ENCODE measurements at places on chromosomes 7 and 10. TPM values are rescaled to one million over a fixed set of nuclear protein-coding genes. Genes with fewer than 3 reads are reported as not detected.

- peak; percentile 68 for DNase-seq
These were observed 1.5 kb downstream of the LZTS2 start for GRCh38 chr10:101000915-101001658.

CALHM3 gene
- polyA plus RNA-seq, result not detected

DNA sequence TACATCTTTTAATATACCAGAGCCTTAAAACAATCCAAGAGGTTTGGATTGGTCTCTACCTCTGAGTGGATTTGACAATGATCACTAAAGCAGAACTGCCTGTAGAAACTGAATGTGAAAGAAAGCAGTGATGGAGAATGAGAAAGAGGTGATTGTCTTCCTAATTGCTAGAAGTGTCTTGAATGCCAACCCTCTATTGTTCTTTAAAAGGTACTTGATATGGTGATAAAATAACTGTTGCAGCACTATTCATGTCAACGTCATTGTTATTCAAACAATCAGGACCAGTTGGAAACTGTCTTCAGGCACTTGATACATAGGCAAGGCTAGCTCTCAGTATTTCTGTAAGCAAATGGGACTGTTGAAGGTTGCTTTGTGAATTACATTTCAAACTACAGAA lies 47.9 kb upstream of the ITPRID1 start:
- DNase-seq, result no peak

- DNase-seq, result peak; percentile 75
These were observed 361 bp upstream of the PLXDC2 start for GRCh38 chr10:19815731-19816410.

DNA sequence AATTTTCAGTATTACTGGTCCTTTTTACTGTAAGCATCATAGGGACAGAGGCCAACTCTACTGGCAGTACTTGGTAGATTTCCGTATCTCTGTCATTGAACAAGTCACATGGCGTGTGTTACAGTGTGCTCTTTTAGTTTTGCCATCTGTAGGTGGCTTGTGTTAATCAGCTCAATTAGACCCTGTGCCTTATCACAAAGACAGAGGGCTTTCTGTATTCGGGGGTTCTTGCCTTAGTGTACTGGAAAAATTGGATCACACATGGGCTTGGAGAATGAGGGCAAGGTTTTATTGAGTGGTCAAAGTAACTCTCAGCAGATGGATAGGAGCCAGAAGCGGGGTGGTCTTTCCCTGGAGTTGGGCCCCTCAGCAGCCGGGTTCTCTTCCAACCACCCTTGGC lies 21.3 kb upstream of the LRGUK start:
- no peak for DNase-seq

DNA sequence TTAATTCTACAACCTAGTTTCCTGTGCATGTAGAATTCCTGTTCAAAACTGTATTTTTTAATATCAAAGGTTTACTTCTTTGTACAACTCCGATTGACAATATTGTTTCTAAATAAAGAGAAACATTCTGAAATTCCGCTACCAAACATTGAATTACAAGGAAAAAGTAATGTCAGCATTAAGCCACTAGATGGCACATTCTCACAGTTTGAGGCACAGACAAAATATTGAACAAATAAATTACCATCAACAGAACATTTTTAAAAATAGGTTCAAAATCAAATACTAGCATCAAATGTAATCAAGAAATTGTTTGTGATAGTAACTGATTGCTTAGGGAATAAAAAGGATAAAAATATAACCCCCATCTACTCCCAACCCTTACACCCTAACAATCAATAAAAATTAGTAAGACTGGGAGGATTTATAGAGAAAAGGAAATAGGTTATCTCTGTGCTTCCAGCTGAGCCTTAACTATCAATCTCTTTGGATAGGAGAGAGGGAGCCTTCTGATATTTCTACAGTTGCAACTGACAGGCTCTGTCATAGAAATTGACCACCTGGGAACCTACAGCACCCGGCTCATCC lies 86.6 kb upstream of the C7orf33 start:
- peak; percentile 48 for DNase-seq

GJD4 gene
- polyA plus RNA-seq, result not detected

DNA sequence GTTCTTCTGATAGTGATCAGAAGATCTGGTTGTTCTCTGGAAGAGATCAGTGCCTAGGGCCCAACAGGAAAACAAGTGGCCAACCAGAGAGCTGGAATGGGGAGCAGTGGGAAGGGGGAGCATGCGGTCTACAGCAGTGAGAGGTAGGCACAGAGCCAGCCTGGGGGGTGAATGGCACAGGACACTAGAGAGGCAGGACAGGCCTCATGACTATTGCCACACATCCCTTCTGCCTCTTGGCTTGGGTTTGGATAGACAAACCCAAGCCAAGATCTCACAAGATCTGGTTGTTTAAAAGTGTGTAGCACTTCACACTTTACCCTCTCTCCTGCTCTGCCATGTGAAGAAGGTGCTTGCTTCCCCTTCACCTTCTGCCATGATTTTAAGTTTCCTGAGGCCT lies 224.4 kb downstream of the ARHGAP12 start:
- no peak for DNase-seq

DNA sequence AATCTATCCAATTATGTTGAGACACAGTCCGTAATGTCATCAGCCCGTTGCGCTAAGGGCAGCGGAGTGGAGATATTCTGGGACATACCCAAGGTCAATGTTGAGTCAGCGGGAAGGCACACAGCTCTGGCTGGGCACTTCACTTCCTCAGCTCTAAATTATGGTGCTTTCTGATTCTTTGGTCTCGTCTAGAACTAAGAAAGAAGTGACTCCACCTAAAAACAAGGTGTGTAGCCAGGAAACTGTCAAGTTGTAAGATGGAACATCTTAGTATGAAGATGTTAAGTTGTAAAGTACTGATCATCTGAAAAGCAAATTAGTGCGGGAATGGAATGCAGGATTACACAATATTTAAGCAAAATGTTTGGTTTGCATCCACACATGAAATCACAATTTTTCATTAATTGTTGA lies 43.1 kb downstream of the BAIAP2L1 start:
- DNase-seq, result no peak

- no peak for DNase-seq
These were observed 927 bp upstream of the MKX start for GRCh38 chr10:27746397-27747095.

ATP5F1C gene
- polyA plus RNA-seq, result 331 TPM

BMPR1A gene
- 12.7 TPM for polyA plus RNA-seq

SFTPA2 gene
- not detected for polyA plus RNA-seq

FBXO24 gene
- polyA plus RNA-seq, result 0.71 TPM

- no peak for DNase-seq
These were observed 25.2 kb downstream of the NUP42 start for GRCh38 chr7:23207021-23207420.

ASAH2 gene
- 2.5 TPM for polyA plus RNA-seq

RGR gene
- polyA plus RNA-seq, result not detected

DNA sequence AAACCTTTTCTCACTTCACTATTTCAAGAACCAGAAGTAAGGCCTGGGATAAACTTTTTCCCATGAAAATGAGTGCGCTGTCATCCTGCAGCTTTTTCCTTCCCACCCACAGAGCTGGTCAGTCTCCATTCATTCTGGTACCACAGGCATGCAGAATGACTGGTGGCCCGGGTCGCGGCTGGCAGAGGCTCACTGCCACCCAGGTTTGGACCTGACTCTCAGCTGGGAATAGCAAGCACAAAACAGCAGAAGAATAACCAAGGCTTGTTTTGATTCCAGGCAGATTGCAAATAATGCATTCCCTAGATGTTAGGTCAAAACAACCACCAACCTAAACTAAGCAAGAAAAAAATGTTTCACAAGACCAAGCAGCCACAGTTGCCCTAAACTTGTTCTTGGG lies 190.5 kb upstream of the NRP1 start:
- DNase-seq, result no peak

DNA sequence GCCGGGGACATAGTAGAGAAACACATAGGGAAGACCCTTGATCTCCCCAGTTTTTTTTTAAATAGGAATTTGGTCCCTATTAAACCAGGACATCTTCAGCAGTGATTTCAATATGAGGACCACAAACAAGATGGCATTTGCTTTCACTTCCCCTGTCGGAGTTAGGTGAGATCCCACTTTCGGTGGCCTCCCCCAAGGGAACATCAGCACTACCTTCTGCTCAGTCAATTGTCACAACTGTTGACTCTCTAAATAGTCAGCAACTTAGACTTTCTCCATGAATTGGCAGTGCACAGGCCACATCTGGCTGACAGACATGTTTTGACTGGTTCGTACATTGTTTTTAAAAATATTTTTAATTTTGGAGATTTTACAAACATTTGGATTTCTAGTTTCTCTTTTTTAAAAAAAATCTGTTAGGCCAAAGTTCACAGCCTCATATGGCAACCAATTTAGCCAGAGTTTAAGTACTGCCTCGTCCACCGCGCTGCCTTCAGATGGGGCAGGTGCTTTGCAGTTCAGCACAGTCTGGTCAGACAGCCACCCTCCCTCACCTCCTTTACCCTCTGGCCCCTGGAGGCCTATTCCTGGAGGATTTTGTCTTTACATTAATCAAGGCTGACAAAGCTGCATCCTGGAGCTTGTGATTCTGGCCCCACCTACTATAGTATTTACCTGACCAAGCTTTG lies 139.2 kb upstream of the PRR15 start:
- no peak for DNase-seq

GRCh38 chr10:18137111-18137510 lies 3.1 kb upstream of the CACNB2 start:
- DNase-seq, result no peak

DNA sequence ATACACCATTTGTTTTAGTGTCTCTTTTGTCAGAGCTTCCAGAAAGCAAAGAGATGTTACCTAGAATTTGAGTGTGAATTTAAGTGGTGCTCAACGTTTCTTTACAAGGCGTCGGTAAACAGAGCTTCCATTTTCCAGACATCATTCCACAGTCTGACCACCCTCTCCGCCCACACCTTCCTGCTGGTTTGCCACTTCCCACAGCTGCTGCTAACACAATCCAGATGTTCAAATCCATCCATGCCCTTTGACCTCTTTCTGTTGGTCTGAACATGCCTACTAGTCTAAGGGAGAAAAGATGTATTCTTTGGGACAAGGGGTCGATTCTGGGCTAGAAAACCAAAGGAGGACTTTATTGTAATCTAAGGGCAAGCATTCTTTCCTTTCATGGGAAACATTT lies 86.1 kb downstream of the FAM107B start:
- DNase-seq, result peak; percentile 44

GRCh38 chr7:156480671-156481070 lies 159.9 kb upstream of the RNF32 start:
- DNase-seq, result no peak

ATG9B gene
- polyA plus RNA-seq, result 0.52 TPM

GRCh38 chr10:21519941-21520436 lies 5.5 kb downstream of the SKIDA1 start:
- DNase-seq, result no peak

CHAT gene
- polyA plus RNA-seq, result not detected

GRCh38 chr7:92997152-92997551 lies 120.6 kb downstream of the SAMD9 start:
- no peak for DNase-seq

GPC2 gene
- 14.2 TPM for polyA plus RNA-seq

DNA sequence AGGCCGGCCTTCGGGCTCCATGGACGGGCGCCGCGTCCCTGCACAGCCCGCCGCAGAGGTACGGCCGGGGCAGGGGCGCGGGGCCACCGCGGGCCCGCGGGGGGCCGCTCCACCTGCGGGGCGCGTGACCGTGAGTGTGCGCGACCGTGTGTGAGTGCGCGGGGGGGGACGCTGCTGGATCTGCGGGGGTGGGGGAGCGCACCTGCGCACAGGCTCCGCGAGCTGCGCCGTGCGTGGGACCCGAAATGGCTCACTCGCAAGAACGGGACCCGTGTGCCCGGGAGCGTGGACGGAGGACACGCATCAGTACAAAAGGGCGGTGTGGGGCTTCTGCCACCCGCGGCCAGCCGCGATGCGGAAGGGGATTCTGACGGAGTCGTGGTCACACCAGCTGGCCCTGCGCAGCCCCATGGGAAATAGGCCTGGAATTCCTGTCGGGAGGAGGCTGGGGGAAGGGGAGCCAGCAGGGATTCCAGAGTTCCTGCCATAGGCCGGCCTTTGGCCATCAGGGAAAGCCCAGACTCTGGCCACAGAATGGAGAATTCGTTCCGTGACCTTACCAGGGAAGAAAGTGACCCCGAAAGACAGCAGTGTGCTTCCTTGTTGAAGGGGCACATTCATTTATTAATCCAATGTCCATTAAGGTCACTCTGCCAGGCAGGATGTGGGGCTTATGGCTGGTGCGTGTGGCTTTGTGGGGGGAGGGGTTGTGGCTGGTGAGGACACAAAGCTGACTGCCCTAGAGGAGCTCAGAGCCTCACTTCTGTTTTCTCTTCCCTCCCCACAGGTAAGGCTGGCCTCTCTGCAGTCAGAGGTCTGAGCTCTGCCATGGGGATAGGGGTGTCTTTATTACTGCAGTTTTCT lies 494 bp downstream of the REPIN1 start:
- DNase-seq, result peak; percentile 93

- DNase-seq, result no peak
These were observed 47.5 kb downstream of the JAKMIP3 start for GRCh38 chr10:132113206-132113605.

DNA sequence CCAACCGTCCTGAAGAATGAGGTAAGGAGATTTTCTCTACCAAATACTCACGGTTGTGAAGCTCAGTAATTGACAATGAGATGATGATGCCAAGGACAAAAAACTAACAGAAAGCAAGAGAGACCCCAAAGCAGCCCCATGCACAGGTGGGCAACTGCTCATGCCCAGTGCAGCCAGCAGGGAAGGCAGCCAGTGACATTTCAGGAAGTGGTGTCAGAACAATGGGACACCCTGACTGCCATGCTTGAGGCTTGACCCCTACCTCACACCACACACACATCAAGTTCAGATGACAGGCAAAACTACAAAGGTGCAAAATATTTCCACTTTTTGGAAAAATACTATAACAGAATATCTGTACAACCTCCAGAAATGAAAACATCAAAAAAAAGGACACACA lies 66.9 kb downstream of the CFAP46 start:
- DNase-seq, result no peak

SEC31B gene
- 8.8 TPM for polyA plus RNA-seq

CDHR1 gene
- 0.02 TPM for polyA plus RNA-seq

DNA sequence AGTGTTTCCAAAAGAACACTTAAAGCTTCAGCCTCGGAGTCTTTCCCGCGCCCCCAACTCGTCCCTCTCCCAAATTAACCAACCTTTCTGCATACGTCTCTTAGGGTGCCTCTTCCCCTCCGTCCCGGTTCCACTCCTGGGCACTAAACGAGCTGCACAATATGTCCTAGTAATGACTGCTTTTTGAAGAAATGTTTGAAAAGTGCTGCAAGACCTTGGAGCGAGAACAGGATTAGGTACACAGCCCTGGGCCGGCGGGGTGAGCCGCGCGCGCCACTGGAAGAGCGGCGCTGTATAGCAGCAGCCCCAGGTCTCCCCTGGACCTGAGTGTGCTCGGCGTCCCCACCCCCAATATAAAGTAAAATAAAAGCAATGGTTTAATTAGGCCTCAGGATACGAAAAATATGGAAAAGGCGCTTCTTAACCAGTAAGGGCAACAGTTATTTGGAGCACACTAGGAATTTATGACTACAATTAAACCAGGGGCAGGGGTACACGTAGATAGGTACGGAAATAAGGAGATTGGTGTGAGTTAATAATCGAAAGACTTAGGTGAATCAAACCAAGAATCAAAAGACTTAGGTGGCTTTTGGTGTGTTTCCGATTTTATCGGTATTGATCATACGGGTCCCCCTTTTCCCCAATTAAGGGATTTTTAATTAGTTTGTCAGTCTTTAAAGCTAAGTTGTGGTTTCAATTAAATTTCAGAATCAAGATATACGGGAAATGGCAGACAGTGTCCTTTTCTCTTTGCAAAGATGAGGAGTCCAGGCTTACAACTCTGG lies 1.9 kb downstream of the TET1 start:
- peak; percentile 61 for DNase-seq

Data from SK-N-SH (cell line).